ENCODE measurements at places on chromosomes 2 and 18.
A peak's percentile ranks its signal among the peaks of the same experiment; 100 is the strongest.

GRCh38 chr2:100894105-100894795, 74.3 kb downstream of the NPAS2 start:
- DNase-seq, result no peak

DNA sequence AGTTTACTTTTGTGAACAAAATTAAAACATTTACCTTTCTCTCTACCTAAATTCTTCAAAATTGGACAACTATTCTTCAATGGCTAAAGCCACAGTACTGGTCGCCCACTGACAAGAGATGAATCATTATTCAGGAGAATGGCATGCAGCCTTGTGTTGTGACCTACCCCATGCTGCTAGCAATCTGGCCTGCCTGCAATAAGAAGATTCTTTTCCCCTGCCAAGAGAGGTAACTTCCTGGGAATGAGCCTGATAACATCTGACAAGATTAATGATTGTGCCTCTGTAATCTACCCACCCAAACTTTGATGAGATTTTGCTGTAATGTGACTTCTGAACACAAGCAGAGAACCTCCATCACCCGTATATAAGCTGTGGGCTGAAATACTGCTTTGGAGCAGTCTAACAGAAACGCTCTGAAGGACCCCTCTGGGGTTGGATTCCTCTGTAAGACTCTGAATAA, 47.0 kb upstream of the ST3GAL5 start:
- no peak for DNase-seq

DNA sequence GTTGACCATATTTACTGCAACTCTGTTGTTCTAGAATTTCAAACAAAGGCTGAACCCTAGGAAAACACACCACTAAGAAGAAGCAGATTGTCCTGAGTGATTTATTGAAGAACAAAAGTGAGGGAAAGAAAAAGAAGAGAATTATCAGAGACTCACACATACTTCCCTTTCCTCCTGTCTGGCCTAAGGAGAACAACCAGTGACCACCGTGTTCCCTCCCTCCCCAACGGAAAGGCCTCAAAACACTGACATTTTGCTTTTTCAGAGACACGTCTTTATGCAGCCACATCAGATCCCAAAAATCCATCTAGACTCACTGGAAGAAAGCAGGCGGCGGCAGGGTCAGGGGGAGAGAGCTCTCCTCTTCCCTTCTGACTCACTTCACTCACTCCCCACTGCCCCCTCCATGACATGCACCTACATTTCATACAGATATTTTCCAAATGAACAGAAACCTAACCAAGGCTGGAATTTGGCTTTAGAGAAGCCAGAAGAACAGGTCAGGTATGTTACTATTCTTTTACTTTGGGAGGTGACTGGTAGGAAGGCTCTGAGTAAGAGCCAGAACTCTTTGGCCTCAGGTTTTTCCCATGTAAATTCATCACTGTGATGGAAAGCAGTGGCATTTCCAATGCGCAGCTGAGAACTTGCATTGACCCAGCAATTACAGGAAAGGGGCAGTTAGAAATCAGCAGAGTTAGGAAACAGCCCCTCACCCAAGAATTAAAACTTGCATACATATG, 169.9 kb downstream of the BCL11A start:
- DNase-seq, result no peak

DNA sequence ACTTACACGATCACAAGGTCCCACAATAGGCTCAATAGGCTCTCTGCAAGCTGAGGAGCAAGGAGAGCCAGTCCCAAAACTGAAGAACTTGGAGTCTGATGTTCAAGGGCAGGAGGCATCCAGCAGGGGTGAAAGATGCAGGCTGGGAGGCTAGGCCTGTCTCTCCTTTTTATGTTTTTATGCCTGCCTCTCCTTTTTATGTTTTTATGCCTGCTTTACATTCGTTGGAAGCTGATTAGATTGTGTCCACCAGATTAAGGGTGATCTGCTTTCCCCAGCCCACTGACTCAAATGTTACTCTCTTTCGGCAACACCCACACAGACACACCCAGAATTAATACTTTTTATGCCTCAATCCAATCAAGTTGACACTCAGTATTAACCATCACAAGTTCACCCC, 9.9 kb upstream of the GYPC start:
- DNase-seq, result no peak

DNA sequence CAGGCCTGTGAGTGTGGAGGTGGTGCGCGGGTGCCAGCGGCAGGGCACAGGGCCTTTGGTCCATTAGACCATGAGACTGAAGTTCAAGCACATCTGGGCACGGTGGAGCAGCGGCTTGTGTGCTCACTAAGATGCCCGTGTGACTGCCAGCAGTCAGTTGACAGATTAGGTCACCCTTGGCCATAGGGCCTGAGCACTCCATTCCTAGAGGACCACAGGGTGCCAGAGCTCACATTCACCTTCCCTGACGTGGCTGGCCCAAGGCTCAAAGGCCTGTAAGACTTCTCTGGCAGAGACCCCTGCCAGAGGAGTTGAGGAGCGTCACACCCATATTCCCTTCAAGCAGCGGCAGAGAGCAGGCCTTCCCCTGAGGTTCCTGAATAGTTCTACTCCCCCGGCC, 650 bp downstream of the LHCGR start:
- DNase-seq, result no peak

DNA sequence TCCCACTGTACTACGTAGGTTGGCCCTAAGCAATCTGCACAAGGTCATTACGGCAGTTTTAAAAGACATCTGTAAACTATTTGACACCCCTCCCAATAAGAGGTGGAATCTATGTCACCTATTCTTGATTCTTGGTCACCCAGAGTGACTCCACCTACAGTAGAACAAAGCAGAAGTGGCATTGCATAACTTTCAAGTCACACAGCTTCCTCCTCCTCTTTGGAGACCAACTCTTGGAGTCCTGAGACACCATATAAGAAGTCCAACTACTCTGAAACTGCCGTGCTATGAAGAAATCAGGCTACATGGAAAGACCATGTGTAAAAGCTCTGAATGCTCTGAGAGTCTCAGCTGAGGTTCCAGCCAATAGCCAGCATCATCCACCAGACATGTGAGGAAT, 253.5 kb upstream of the CDH20 start:
- DNase-seq, result no peak

- no peak for DNase-seq
Observed at GRCh38 chr2:8489221-8489620, 192.6 kb upstream of the ID2 start.

GRCh38 chr18:26941584-26941983, 76.1 kb upstream of the AQP4 start:
- peak; percentile 64 for DNase-seq

DNA sequence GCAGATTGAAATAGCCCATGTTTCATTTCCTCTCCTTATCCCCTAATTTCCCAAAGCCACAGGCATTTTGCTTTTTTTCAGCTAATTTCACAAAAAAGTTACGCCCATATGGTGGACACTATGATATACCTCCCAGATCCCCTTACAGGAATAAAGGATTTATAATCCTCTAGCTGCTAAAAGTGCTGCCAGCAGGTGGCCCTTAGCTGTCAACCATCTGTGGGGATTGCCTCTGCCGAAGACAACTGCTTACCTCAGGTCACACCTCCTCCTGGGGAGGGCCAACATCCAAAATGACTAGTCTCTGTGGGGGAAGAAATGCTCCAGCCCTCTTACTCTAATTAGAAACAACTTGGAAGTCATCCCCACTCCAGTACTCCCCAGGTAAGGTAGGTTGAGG, 61.0 kb upstream of the EPB41L3 start:
- no peak for DNase-seq

GRCh38 chr2:172095146-172095904, 7.4 kb downstream of the DLX2 start:
- peak; percentile 79 for DNase-seq

DNA sequence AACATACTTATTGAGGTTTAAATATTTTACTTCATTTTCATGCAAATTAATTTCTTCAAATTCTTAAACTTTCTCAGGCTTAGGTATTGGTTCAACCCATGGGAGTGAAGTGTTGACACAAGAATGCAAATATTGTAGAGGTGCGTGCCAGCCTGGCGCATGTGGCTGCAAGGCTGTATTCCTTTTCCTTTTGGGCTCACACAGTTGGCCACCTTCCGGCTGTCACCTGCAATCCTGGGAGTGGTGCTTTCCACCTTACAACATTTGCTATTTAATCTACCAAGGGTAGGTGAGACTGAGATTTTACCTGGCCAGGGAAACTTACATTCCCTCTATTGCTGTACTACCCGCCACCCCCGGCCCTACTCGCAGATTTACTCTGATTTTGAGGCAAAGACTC, 141.1 kb downstream of the DCC start:
- DNase-seq, result no peak

DNA sequence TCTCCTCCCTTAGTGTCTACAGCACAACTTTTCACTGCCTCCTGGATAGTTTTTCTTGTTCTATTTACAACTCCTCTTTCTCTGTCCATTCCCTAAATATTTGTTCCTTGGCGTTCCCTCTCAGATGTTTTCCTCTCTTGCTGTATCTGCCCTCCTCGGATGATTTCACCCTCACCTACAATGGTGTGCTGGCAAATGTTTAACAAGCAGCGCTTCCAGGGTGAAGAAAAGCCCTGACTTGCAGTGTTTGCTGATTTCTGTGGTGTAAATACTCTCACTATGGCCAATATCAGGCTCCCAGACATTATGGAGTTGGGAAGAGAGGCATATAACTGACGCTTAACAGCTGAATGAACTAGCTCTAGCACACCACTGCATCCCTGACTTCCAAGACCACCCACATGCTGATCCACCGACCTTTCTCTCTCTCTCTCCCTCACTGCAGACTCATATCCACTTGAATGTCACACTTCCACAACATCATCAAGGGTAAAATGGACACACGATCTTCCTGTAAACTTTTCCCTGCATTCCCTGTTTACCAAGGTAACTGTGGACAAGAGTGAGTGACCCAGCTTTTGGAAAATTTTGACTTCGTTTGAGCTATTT, 31.5 kb upstream of the SPTBN1 start:
- DNase-seq, result no peak

DNA sequence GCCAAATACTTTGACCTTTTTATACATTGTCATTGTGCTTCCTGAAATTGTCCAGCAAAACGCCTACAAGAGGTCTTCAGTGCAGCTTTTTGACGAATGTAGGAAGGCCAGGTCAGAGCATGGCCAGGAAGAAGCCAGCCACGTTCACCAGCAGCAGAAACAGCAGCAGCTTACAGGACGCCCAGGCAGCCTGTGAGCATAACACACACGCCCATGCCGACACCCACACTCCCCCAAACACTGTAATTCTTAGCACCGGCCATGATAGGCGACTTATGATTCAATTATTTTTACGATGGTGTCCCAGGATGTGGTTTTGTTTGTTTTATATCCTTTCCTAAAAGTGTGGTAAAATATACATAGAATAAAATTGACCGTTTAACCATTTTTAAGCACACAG, 249.1 kb upstream of the SALL3 start:
- no peak for DNase-seq

- no peak for DNase-seq
Observed at GRCh38 chr2:18169121-18169892, 290.8 kb downstream of the KCNS3 start.

DNA sequence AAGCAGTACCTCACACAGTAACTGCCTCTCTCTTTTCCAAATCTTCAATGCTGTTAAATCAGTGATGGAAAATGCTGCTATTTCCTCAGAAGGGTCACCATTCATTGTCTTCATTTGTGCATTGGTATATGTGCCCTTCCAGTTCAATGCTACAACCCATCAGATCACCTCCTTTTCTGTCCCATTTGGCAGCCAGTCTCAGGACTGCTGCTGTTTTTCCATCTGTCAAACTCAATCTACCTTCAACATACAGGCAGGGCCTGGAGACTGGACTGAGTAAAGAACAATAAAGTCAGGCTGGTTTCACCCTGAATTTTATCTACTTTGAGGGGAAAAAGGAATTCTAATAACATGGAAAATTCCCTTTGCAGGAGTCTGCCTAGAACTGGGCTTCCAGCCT, 17.9 kb downstream of the ZNF385B start:
- DNase-seq, result no peak

DNA sequence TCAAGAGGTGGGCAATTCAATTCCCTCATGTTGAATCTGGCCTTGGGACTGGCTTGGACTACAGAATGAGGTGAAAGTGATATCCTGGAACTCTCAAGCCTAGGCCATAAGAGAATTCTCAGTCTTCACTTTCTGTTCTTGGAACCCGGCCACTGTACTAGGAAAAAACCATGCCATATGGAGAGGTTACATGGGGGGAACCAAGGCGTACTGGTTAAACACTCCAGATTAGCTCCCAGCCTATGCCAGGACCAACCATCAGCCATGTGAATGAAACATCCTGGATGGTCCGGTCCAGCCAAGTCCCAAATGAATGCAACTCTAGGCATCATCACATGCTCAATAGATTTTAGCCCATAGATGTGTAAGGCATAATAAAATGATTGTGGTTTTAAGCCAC, 56.4 kb downstream of the ZNF385B start:
- DNase-seq, result no peak

DNA sequence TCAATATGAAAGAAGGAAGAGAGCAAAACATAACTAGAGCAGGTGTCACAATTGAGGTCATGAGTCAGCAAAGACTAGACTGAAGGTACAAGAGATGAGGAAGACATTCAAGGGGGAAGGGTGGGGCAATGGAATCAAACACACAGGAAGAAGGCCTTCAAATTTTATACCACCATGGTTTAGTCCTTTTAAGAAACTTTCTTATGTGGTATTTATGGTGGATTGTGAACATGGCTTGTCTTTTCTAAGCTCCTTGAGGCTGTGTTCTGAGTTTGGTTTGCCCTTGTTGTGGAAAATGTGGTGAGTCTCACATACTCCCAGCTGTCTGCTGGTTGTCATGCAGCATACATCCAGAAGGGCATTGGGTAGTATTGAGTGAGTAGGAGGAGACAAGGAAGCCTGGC, 62.1 kb downstream of the NABP1 start:
- no peak for DNase-seq

DNA sequence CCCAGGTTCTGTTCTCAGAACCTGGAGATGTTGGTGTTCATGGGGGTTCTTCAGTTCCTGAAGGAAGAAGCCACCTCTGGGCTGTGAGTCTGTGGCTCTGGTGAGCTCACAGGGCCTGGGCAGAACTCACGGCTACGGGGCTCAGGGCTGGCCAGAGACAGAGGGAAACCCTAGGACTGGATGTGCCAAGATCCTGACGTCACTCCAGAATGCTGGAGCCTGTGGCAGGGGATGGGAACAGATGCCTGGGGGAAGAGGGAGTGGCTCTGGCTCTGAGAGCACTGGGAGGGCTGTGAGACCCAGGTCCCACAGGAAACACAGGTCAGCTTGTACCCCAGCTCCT, at the start of gene OTOF:
Gene OTOF (minus strand): TSS at position 214 of the 343 bp plus-strand sequence.
- no peak for DNase-seq

GRCh38 chr18:59861963-59862819, 37.6 kb upstream of the PMAIP1 start:
- DNase-seq, result no peak

GRCh38 chr2:239269916-239270315, 130.9 kb downstream of the HDAC4 start:
- DNase-seq, result no peak

- no peak for DNase-seq
Observed at GRCh38 chr2:162018530-162018929, 55.5 kb downstream of the DPP4 start.

- DNase-seq, result peak; percentile 23
Observed at GRCh38 chr2:30382995-30383394, 64.1 kb upstream of the LCLAT1 start.

All from NCI-H146 (cell line).